ENCODE measurements at places on chromosomes 6 and 20.

- no peak for DNase-seq
Measured at GRCh38 chr6:22333802-22334201, 37.0 kb upstream of the PRL start.

DNA sequence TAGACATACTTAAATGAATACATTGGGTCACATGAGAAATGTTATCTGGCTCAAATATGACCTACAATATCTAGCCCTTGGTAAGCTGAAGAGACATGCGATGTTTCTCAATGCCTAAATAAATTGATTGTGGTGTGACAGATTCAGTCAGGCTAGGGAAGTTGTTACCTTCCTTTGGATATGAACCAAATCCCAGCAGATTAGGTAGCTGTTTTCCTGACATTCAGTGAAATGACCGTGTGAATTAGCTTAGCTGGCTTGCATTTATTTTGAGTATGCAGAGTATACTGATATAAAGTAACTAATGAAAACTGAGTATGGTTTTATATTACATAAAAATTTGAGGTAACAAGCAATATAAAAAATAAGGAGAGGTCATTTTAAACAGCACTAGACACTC is 288.2 kb downstream of the GJA1 start:
- DNase-seq: no peak

DNA sequence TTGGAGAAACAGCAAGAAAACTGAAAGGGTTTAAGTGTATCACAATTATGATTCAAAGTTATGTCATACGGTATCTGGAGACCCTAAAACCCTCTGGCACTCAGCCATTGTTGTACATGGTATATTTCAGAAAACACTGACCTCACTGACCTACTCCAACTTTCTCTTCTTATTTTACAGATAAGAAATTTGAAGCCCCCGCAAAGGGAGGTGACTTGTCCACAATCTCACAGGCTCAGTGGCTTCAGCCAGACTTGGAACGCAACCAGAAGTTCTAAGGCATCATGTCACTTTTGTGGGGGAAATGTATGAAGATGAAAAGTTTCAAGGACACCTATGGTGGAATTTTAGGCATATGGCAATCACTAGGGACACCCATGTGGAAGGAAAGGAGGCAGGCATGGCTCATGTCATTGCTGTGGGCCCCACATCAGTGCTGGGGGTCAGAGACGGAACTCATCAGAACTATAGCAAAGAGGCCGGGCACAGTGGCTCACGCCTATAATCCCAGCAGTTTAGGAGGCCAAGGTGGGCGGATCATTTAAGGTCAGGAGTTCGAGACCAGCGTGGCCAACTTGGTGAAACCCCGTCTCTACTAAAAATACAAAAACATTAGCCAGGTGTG is 5.2 kb upstream of the TRIB3 start:
- no peak for DNase-seq

DNA sequence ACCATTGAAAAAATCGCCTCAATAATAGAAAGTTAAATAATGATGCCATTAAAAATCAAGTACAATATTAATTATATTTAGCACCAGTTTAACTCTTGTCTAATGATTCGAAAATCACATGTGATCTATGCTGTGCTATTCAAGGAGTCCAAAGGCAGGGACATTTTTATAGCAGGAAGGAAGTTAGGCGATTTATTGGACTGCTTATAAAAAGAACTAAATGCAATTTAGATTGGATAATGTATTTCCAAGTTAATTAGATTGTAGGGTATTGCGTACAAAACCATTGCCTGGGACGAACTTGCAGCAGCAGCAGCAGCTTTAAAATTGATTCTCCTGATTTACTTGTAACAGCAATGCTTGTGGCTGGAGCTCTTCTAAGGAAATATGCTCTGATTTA is 87.4 kb upstream of the TMEM181 start:
- DNase-seq: no peak

GRCh38 chr6:124536842-124537191 is 425.4 kb upstream of the RNF217 start:
- no peak for DNase-seq

DNA sequence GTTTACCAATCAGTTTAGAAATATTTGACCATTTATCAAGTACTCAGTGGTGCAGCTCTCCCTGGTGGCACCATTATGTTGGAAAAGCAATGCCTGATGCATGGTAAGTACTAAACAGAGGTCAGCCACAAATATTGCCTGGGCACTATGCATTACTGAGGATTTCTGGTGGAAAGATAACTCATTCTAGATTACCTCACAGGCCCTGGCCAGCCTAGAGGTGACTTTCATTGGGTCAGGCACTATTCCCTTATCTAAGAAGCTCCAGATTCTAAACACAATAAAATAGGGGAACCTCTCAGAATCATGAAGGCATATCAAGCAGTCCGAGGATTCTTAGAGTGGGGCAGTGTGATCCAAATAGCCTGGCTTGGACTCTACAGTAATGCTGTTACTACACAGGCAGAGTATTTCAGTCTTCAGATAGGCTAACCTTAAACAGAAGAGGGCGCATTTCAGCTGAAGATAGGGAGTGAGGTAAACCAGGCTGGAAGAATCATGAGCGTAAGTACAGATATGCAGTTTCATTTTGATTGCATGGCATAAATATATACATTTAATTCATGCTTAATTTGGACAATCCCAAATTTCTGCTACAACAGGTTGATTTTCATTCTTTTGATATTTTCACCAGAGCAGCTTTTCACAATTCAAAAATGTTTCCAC is 12.1 kb downstream of the LGSN start:
- DNase-seq: no peak
